Tibial artery (tissue), 4 donors: ENCODE measurements at places on chromosomes 12 and 14.

DNA sequence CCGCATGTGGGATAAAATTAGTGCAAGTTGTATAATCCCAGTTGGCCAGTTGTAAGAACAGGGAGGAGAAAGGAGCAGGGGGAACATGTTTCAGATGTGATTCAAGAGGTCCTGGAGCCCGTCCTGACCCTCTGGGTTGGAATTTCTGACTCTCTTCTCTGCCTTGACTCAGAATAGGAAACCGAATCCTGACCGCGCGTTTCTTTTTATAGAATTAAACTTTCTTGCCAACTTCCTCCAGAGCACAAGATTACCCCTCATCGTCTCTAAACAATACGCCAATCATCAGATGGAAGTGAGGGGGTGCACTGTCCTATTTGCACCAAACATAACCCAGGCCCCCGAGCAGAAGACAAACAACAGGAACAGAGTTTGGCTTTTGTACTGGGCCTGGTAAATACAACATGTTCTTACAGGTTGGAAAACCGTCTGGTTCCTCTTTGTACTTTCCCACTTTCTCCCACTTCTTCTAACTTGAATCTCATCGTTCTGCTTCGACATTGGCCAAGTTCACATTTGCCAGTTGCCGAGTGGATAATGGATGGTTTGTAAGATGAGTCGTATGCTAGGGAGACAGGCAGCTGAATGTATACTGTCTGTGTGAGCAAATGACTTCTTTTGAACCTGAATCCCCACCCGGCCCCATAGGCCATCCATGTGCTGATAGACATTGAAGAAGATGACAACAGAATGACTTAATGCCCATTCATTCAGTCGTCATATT, 42.6 kb upstream of the MED13L start:
- peak; percentile 86 for DNase-seq

DNA sequence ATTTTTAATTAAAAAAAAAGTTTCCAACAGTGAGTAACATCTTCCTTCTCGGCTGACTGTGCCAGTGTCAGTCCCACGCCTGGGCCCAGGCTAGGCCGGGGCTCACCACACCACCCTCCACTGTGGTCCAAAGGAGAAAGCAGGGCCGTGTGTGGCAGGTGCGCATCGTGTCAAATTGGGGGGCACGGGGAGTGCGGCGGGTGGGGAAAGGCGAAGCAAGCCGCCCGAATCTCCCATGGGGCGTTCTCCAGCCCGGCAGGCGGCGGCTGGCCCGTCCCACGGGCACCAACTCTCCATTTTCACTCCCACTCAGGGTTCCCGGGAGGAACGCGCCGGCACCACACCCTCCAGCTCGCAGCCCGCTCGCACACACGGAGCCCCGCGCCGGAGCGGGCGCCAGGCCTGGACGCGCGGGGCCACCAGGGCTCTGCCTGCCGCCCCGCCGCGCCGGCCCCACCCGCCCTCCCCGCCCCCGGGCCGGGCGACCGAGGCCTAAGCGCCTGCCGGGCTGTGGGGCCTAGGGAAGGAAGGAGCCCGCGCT, 604 bp downstream of the EEA1 start:
- peak; percentile 73 for DNase-seq

- no peak for DNase-seq
Measured at GRCh38 chr12:10052193-10052913, 21.9 kb downstream of the CLEC9A start.

- DNase-seq: no peak
Measured at GRCh38 chr12:30989754-30990153, 63.2 kb downstream of the TSPAN11 start.

GRCh38 chr14:33290641-33291040, 352.0 kb downstream of the NPAS3 start:
- DNase-seq: no peak

DNA sequence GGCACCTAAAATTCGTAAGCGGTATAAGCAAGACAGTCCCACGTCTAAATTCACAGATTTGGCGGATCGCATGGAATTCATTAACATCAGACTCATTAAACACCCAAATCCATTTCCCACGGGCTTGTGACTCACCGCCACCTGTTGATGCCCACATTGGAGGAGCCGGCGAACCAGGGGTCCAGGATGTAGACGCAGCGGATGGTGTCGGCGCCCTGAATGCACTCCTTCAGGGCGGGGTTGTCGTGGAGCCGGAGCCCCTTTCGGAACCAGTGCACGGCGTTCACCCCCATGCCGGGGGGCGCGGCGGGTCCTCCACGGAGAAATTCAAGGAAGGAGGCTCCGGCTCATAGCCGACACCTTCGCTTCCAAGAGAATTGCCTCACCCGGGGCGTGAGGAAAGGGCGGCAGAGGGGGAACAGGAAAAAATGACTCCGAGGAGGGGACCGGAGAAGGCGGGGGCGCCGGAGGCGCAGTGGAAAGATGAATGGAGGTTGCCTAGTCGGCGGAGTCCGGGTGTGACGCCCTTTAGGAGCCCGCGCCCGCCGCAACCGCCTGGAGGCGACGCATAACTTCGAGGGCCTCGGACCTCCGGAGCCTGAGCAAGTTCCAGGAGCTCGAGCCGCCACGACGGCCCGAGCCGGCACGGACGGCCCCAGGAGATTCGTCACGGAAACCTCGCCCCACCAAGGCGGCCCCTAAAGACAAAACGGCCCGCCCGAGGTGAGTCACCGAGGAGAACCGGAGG, 506 bp downstream of the CRY1 start:
- DNase-seq: peak; percentile 51

DNA sequence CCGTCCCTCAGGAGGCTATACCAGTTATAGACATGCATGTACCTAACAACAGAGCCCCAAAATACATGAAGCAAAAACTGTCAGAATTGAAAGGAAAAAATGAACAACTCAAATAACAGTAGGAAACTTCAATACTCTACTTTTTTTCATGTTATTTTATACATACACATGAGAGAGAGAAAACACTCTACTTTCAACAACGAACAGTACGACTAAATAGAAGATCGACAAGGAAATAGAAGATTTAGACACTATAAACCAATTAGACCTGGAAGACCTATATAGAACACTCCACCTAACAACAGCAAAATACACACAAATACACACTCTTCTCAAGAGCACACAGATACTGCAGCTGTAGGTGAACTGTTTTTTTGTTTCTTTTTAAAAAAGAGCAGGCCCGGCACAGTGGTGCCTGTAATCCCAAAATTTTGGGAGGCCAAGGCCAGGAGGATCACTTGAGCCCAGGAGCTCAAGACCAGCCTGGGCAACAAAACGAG, 34.7 kb upstream of the PNMA1 start:
- DNase-seq: no peak

- peak; percentile 94 for DNase-seq
Measured at GRCh38 chr14:104687601-104688504, 1.6 kb upstream of the INF2 start.

DNA sequence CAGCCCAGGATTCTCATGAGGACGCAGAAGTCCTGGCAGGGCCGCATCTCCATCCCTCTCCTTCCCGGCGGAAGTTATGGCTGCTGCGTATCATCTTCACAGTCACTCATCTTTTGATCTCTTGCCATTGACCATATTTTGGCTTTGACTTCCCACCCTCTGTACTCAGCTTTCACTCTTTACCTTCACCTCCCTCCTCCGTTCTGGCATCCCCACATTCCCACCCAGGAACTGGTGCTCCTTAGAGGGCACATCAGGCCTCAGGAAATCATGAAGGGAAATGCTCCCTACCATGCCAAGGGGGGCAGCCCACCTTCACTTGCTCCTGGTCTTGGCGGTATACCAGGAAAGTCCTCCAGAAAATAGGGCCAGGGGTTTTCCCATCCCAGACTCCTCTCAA, 1.3 kb downstream of the TEX52 start:
- no peak for DNase-seq
